ENCODE measurements at places on chromosomes 6 and 20.

GRCh38 chr20:41249411-41250281 is 67.9 kb downstream of the ZHX3 start:
- no peak for DNase-seq

- DNase-seq, result no peak
Measured at GRCh38 chr20:45459606-45460005, 9.9 kb upstream of the WFDC2 start.

DNA sequence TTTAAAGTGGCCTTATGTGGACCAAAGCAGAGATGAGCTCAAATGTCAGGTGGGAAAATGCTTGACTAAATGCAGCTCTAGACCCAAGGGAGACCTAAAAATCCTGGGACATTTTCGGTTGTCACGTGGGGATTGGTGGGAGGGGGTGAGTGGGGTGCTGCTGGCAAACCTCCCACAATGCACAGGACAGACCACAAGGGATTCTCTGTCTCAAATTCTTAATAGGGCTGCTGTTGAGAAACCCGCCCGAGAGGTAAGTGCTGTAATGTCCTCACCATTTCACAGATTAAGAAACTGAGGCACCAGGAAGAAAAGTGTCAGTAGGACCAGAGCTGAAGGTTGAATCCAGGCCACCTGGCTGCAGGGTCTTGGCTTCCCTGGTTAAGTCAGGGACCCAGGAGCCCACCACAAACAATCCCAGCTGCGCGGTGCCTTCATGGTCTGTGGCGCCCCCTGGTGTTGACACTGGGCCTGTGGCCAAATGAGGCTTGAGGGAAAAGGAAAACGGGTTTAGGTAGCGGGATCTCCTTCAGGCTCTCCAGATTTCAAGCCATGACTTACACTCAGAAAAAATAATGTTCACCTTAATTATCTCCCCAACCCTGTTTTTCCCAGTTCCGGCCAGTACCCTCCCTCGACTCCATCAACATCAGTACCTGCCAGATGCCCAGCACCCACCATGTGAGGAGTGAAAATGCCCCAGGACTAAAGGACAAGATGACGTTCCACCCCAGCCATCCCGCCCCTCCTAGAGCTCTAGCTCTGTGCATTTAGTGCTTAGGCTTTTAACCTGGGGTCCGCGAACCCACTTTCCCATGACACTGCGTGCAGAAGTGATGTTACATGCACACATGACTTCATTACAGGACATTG is 7.2 kb downstream of the HLA-G start:
- DNase-seq, result peak; percentile 39

DNA sequence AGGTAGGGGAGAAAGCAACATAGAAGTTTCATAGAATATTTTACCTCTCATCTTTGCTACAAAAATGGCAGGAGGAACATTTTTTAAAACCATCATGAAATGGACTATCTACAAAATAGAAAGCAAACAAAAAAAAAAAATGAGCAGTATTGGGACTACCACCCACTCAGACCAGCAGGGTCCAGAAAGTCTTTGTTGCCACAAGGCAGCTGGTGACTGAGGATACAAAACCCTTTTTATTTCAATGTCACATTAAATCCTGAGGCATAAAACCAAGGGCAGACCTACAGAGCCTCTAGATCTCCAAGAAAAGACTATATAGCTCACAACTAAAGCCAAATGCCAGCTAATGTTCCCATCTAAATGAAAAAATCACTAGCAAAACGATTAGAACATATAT is 282.2 kb downstream of the PTPRK start:
- DNase-seq, result no peak

- no peak for DNase-seq
Measured at GRCh38 chr6:105781248-105781647, 304.9 kb upstream of the PRDM1 start.

DNA sequence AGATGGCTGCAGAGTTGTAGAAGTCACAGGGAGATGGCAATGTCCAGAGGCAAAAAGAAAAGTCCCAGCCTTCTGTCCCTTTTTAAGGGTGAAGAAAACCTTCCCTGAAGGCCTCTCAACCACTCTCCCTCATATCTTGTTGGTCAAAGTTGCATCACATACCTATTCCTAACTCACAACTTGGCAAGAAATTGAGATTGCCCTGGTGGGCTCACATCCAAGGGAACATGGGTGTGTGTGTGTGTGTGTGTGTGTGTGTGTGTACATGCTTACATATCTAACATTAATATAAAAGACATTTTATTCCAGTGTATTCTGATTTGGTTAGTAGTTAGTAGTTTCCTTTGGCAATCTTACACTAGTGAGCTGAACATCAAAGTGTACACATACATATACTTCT is 144.3 kb upstream of the SALL4 start:
- no peak for DNase-seq

GRCh38 chr6:36478051-36478526 is 35.3 kb downstream of the KCTD20 start:
- no peak for DNase-seq

DNA sequence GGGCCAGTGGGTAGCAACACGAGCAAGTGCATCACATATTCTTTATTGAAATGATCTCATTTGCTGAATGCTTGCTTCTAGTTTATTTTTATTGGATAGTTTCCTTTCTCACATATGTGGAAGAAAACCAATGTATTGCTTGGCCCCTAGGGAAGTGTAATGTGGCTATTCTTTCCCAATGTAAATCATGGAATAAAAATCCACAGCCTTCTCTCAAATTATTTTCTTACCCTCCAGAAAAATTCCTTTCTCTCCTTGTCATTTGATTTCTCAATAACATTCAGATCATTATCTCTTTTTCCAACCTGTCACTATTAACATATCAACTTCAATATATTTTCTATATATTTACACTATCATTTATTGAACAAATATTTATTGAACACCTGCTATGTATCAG is 51.9 kb upstream of the PTPRK start:
- DNase-seq, result no peak

All from stimulated activated CD8-positive, alpha-beta memory T cell treated with anti-CD3 and anti-CD28 coated beads, Interleukin-4, amount 100 ng/mL, for 1 hour (primary cell).